ENCODE measurements at places on chromosomes 11 and 22. TPM values are rescaled to one million over a fixed set of nuclear protein-coding genes. Genes with fewer than 3 reads are reported as not detected.

The SBF1 gene
- total RNA-seq = 114 TPM

The ARHGAP32 gene
- 1.5 TPM for total RNA-seq

The PLAAT2 gene
- total RNA-seq = 1.4 TPM

- no peak for DNase-seq
These were observed 328.7 kb downstream of the CTTN start for GRCh38 chr11:70727021-70727420.

GRCh38 chr22:47105085-47105484 lies 342.6 kb downstream of the TBC1D22A start:
- DNase-seq = no peak

- DNase-seq = no peak
These were observed 524 bp upstream of the SLC25A17 start for GRCh38 chr22:40819599-40820140.

GRCh38 chr11:72224564-72225410 lies at the start of gene INPPL1:
Gene INPPL1 (plus strand): TSS chr11:72224767. CDS start chr11:72224985, 218 bp downstream.
- peak; percentile 63 for DNase-seq

GRCh38 chr22:44724416-44724815 lies 22.4 kb downstream of the PRR5 start:
- no peak for DNase-seq

DNA sequence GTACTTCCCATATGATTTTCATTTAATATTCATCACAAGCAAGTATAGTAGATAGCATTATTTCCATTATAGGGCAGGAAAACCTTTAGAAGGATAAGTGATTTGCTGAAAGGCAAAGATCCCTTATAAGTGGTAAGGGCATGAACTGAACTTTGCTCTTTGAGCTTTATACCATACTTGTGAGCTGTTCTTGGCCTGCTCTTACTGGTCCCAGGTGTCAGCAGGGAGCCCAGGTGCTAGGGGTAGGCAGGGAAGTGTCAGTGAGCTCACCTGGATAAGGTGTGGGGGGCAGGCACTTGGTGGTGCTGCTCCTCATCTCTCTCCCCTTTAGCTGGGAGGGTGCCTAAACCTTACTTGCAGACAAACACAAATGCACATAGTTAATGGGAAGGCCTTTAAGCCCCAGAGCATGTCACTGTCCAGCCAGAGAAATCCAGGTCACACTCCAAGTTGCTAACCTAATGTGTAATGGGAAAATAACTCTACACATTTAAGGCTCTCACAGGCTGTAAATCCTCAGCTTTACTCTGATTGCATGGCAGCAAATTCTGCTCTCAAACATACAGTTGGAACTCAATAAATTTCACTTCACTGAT lies 114.4 kb downstream of the PLEKHA7 start:
- no peak for DNase-seq

GRCh38 chr11:84790849-84791427 lies 836.2 kb downstream of the DLG2 start:
- DNase-seq = no peak

DNA sequence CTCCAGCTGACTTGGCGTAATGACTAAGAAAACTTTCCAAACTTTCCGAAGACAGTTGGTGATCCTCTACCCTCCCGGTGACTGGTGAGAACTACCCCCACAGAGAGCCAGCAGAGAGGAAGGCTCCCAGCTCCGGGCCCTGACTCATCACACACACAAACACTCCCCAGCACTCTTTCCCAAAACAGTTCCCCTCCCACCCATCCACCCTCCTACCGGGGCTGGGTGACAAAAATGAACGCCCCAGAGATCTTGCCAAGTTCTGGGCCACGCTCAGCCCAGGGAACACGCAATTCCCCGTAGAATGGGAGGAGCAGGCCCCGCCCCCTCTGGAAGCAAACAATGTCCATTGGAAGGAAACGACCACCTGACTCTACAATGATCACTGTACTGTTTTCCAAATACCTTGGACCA lies 21.3 kb upstream of the JAM3 start:
- no peak for DNase-seq
